ENCODE measurements at places on chromosomes 4 and X. TPM values are rescaled to one million over a fixed set of nuclear protein-coding genes. Genes with fewer than 3 reads are reported as not detected.
A peak's percentile ranks its signal among the peaks of the same experiment; 100 is the strongest.

HSFX4 gene
- not detected for polyA plus RNA-seq

POLA1 gene
- polyA plus RNA-seq: 1.9 TPM

ITIH6 gene
- polyA plus RNA-seq: not detected

CENPVL1 gene
- polyA plus RNA-seq: 0.03 TPM

PGAM4 gene
- not detected for polyA plus RNA-seq

MRFAP1 gene
- polyA plus RNA-seq: 247 TPM

GLRB gene
- polyA plus RNA-seq: 7.6 TPM

PABPC1L2A gene
- not detected for polyA plus RNA-seq

- DNase-seq: peak; percentile 54
Observed at GRCh38 chr4:7876201-7876875, 63.3 kb downstream of the AFAP1 start.

DNA sequence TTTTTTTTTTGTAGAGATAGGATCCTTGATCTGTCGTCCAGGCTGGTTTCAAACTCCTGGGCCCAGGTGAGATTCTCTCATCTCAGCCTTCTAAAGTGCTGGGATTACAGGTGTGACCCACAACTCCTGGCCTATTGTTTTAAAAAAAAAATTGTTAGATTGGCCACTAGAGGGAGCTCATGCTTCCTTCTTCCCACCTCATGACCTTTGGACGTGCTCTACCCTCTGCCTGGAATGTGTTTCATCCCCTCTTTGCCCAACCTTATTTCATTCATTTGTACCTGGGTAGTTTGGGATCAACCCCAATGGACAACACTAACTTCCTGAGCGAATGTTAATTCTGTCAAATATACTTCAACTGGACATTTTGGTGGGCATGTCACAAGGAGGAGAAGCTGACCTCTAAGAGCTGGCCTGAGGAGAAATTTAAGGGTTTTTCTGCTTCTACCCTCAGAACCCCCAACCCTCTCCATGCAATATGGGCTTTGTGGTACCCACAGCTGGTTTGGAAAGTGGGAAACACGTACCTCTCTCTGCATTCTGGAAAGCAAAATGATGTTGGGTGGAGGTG lies 6.4 kb downstream of the PPEF2 start:
- peak; percentile 50 for DNase-seq

DNA sequence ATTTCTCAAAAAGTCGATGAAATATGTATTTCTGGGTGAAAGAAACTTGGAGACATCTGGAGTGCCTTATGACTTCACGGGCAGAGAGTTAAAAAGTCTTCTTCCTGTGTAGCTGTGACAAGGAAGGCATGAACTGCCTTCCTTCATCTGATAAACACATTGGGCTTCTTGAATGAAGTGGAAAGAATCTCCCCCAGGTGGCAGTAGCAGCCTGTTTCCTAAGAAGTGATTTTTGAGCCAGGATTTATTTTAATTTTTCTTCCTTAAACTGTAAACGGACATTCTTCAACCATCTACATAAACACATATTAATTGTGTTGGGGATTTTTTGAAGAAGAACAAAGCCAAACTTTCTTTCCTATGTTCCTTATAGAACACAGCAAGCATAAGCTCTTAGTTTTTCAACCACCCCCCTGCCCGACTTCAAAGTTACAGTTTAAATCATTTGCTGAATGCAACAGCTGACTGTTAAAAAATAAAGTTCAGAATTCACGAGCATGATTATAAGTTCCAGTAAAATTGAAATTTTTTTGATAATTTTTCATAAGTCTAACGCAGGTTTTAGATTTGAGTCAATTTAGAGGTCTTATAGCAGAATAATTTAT lies 980 bp upstream of the GIMD1 start:
- peak; percentile 14 for DNase-seq

DNA sequence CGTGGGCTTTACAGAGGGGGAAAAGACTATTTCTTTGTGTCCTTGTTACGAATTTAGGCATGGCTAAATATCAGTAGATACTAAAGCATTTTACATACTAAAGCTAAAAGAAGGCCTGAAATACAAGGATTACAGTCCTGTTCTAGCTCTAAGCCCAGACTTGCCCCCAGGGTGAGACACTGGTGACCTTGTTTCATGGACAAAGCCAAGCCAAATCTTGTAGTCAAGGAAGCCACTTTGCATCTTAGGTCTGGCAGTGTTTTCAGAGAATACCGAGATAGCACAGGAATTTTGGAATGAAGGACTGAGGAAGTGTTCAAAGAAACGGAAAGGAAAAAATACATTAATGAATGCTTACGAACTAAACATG lies 733 bp upstream of the G3BP2 start:
- no peak for DNase-seq

- no peak for DNase-seq
Observed at GRCh38 chr4:74056858-74057562, 18.5 kb upstream of the CXCL3 start.

GRCh38 chrX:119755981-119756533 lies 2.3 kb upstream of the SOWAHD start:
- DNase-seq: no peak

- no peak for DNase-seq
Observed at GRCh38 chrX:19070555-19070994, 51.7 kb downstream of the ADGRG2 start.

DNA sequence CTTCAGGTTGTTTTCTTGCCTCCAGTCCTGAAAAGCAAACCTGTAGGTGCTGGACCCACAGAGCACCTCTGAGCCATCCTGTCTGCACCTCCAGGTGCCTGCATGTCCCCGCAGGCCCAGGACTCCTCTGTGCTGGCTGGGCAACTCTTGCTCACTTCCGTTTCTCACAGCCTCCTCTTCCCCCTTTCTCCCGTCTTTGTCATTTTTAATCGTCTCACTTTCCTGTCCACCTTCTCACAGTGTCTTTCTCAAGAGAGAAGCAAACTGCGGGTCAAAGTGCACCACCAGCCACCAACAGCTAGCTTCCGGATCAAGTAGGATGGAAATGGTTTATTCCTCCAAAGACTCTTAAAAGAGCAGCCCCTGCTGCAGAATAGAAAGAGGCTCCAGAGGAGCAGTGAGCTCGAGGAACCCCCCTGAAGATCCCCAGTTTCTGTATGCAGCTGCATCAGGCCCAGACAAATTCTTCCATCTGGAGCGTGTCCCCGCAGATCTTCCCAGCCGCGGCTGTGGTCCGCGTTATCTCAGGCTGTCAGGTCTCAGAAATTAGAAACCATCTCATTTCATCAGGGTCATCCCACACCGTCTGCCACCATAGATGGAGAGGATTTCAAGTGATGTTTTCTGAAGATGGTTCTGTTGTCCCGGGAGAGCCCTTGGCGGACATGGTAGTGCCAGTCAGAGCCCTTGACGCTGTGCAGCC lies 87.7 kb downstream of the FHDC1 start:
- DNase-seq: no peak

DNA sequence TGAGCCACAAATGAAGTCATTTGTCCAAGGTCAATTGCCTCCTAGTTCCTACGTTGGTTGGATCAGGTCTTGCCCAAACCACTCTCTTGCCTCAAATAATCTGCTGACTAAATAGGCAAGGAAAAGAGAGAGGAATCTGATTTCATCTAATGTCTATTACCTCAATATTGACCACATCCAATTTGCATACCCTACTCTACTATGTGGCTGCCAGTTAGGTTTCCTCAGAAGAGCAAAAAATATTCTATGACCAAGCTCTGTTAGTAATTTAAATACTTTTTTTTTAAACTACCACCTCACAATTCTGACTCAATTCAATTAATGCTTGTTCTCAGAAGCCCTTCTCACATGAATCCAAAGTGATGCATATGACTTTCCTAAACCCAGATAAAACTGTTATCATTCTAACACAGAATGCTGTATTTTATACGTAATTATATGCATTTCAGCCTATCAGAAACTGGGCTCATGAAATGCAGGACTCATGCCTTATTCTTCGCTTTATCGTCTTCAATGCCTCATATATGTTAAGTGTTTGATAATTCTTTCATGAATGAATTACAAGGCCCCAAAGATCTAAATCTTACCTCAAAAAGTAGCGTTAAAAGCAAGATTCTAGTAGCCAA lies 98.6 kb downstream of the HUWE1 start:
- no peak for DNase-seq

- DNase-seq: no peak
Observed at GRCh38 chrX:96989830-96990571, 106.3 kb downstream of the RPA4 start.

GRCh38 chr4:150316332-150317205 lies 238.3 kb downstream of the DCLK2 start:
- DNase-seq: no peak

- DNase-seq: no peak
Observed at GRCh38 chrX:22313766-22314165, 41.1 kb downstream of the CBLL2 start.

GRCh38 chrX:130593911-130594310 lies 192.1 kb downstream of the RBMX2 start:
- DNase-seq: no peak

GRCh38 chr4:87014284-87014782 lies 79.5 kb downstream of the AFF1 start:
- no peak for DNase-seq

GRCh38 chr4:188552741-188553275 lies 413.6 kb downstream of the TRIML1 start:
- no peak for DNase-seq

- DNase-seq: no peak
Observed at GRCh38 chr4:6281436-6282313, 12.0 kb downstream of the WFS1 start.

- DNase-seq: no peak
Observed at GRCh38 chrX:41332408-41333002, 1.5 kb upstream of the DDX3X start.

GRCh38 chr4:16018061-16018676 lies 55.2 kb upstream of the FGFBP2 start:
- no peak for DNase-seq

GRCh38 chr4:169263791-169264392 lies 6.9 kb downstream of the SH3RF1 start:
- no peak for DNase-seq

- DNase-seq: no peak
Observed at GRCh38 chrX:39705290-39705689, 392.5 kb downstream of the BCOR start.

DNA sequence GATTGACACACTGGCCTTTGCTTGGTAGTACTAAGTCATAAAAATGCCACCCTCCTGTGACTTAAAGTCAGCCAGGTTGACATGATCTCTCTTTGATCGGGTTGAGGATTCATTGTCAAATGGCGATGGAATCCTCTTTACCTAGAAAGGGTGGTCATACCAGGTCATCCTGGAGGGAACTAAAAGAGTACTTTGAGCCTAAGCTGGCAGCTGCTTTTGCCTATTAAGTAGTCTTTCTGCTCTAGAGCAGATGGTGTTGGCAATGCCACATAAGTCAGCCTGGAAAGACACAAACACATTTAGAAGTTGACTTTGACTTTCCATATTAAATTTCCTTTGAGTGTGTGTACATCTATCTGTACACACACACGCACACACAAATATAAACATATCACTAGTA lies 39.2 kb upstream of the C4orf54 start:
- no peak for DNase-seq

- DNase-seq: no peak
Observed at GRCh38 chr4:2482693-2483092, 13.8 kb downstream of the RNF4 start.

DNA sequence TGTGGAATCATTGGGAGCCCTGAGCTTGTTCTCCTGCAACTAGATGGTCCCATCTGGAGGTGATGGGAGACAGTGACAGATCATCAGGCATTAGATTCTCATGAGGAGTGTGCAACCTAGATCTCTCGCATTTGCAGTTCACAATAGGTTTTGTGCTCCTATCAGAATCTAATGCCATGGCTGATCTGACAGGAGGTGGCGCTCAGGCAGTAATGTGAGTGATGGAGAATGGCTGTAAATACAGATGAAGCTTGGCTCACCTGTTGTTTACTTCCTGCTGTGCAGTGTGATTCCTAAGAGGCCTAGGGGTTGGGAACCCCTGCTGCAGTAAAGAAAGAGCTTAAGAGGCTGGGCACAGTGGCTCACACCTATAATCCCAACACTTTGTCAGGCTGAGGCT lies 42.2 kb upstream of the PUDP start:
- DNase-seq: no peak

- DNase-seq: no peak
Observed at GRCh38 chr4:121953860-121954259, 2.0 kb upstream of the TRPC3 start.

DNA sequence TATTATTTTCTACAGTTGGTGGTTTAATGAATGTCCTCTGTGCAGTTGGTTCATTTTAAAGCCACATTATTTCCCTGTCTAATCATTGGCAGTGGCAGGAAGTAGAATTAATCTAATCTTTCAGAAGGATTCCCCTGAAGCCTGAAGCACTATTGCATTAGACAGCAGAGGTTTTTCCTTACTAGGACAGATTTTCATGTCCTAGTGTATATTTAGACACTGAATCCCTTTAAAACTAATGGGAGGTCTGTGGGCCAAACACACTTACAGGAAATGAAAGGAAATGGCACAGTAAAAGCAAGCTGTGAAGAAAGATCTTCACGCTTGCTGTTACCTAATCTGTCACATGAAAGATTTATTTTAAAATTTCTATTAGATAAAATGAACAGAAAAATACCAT lies 165.2 kb downstream of the SLC39A8 start:
- peak; percentile 33 for DNase-seq

DNA sequence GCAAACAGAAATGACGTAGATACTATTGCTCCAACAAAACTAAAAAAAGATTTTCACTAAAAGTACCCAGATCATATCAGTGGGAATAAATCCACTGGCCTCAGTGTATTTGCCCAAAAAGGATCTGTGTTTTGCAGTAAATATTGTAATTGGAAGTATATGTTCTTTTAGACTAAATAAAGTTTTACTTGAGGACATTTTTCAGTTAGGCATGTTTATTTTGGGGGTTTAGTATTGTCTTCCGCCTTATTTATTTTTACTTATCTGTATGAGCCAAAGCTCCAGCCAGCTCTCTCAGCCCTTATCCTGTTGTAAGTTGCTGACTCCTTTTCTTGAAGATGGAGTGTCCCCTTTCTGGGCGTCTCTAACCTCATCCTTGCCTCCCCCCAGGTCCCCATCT lies 49.8 kb downstream of the PTTG2 start:
- DNase-seq: no peak

- DNase-seq: peak; percentile 8
Observed at GRCh38 chr4:7392438-7393421, 42.0 kb downstream of the PSAPL1 start.

DNA sequence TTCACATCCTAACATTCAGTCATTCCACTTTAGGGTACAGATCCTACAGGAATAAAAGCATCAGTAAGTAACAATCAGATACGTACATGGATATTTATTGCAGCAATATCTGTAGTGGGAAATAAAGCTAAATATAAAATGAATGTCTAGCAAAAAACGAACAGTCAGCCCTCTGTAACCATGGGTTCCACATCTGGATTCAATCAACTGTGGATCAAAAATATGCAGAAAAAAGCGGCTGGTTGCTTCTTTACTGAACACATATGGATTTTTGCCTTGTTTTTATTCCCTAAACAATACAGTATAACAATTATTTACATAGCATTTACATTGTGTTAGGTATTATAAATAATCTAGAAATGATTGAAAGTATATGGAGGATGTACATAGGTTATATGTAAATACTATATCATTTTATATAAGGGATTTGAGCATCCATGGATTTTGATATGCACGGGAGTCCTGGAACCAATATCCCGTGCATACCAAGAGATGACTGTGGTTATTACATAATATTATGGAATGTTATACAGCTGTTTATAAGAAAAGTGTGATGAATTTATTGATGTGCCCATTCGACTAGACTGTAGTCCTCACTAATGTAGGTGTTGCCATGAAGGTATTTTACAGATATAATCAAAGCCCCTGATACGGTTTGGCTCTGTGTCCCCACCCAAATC lies 132.8 kb downstream of the ARHGEF9 start:
- DNase-seq: no peak
